ENCODE measurements at places on chromosomes 2 and 18.

DNA sequence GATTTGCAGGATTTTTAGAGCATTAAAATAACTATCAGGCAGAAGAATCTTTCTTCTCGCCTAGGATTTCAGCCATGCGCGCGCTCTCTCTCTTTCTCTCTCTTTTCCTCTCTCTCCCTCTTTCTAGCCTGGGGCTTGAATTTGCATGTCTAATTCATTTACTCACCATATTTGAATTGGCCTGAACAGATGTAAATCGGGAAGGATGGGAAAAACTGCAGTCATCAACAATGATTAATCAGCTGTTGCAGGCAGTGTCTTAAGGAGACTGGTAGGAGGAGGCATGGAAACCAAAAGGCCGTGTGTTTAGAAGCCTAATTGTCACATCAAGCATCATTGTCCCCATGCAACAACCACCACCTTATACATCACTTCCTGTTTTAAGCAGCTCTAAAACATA, 137.0 kb downstream of the MEIS1 start:
- no peak for DNase-seq

DNA sequence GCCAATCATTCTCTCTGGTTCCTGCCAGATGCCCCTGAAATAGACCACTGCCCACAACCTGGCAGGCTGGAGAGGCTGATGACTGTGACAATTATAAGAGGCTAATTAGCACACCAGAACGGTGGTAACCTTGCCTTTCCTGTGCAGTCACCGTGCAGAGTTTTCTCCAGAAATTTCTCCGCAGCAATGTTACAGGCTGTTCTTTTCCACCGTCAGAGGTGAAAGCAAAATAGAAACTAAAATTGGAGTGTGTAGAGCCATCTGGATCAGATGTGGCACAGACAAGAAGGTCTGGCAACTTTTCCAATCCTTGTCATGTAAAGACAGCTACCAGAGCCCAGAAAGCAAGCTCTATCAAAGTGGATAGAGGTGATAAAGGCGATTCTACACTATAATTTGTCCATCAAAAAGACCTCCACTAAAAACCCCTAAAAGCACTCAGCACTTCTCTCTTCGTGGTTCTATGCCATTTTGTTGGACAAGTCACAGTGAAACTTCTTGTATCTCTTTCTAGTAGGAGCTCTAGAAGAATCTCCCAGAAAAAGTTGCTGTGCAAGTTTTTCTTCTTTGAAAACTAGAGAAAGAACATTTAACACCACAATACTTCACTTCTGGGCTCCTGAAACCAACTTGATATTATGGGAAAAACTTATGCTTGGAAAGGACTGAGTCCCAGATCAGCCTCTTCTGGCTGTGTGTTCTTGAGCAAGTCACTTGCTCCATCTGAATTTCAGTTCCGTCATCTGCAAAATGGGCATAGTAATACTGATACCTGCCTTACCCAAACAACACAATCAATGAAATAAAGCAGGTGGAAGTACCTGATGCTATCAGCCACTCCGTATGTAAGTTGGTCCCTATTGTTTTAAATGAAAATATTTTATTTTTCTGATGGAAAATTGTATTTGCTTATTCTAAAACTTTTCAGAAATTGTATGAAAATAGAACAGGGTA, 295.6 kb upstream of the DLGAP1 start:
- DNase-seq: no peak

GRCh38 chr18:79935925-79936324, 15.5 kb downstream of the SLC66A2 start:
- no peak for DNase-seq

- no peak for DNase-seq
These were observed 125.9 kb downstream of the ACOXL start for GRCh38 chr2:110858135-110858725.

DNA sequence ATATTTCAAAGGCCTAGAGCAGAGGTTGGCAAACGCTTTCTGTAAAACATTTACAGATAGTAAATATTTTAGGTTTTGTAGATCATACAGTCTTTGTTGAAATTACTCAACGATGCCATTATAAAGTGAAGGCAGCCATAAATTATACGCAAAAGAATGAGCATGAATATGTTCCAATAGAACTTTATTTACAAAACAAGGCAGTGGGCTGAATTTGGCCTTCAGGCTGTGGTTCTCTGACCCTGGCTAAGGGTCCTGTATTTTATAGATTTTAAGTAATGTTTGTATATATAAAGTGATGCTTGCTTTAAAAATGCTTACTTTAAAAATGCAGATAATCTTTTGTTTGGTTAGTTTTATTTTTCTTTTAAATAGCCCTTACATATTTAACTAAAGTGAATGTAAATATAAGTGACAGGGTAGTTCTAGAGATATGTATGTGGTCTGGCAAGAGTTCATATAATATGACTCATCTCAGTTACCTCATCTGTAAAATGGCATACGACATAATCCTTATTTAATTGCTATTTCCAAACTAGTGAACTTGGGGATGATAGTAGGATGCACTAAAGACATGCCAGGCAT, 51.7 kb upstream of the ATP5MC3 start:
- DNase-seq: no peak

- DNase-seq: no peak
These were observed 19.1 kb downstream of the TRAK2 start for GRCh38 chr2:201432038-201432620.

GRCh38 chr2:189834059-189834458, 49.8 kb downstream of the PMS1 start:
- no peak for DNase-seq

GRCh38 chr18:76927223-76927725, 104.9 kb downstream of the ZNF236 start:
- no peak for DNase-seq

DNA sequence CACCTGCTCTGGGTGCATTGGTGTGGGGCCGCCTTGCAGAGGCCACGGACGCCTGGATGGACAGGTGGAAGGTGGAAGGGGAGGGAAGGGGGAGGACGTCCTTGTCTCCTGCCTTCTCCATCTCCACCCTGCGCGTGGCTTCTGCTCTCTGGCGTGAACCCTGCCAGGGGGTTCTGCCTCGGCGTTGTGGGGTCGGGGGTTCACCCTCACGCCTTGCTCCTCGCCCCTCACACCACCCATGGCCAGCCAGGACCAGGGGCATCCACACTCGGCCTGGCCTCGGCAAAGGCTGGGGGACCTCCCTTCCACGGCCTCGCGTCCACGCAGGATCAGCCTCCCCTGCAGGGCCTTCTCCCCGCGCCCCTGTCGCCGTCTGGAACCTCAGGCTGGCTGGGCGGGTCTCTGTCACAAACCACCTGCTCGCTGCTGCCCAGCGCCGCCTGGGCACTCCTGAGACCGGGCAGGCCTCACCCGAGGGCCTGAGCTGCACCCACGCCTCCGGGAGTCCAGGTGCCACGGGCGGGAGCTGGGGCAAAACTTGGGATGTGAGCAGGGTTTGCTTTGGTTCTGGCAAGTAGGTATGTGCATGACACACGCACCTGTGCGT, 655.9 kb downstream of the GALR1 start:
- DNase-seq: no peak

DNA sequence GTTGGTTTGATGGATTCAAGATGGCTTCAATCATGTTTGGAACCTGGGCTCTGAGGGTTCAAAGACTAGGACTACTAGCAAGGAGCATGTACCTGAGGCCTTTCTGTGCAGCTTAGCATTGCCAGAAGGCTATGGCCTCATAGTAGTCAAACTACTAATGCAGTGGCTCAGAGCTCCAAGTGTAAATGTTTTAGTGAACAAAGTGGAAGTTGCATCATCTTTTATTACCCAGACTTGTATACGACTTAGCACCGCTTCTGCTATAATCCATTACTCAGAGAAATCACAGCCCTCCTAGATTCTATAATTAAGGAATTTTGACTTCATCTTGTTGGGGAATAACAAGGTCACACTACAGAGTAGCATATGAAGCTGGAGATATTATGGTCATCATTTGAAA, 210.5 kb downstream of the ERBB4 start:
- no peak for DNase-seq

GRCh38 chr2:189248141-189248540, 68.6 kb upstream of the COL5A2 start:
- no peak for DNase-seq

GRCh38 chr2:67008155-67008554, 389.0 kb upstream of the ETAA1 start:
- no peak for DNase-seq

DNA sequence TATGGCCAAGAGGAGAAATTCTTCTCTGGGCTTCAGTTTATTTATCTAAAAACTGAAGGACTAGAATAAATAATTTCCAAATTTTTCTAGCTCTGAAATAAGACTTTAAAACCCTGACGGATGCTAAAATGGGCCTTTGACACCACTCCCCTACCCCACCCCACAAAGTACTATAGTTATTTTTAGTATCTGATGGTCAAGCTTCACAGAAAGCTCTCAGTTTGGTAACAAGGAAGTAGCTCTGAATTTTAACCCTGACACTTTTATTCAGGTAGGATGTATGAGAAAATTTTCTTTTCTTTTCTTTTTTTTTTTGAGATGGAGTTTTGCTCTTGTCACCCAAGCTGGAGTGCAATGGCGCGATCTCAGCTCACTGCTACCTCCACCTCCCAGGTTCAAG, 2.4 kb downstream of the RBKS start:
- DNase-seq: no peak

DNA sequence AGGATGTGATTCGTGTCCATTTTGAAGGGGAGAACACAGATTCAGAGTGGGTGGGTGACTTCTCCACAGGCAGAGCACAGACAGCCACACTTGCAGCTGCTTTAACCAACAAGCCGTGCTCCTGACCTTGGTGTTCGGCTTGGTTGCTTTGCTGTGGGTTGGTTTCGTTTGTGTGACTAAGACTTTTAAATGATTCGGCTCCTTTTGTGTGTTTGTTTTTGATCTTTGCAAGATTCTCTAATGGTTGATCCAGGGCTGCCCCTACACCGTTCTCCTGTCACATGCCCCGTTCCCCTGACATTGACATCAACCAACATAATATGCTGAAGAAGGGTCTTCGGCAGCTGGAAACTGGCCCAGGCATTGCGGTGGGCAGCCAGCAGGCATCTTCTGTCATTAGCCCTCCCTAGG, 95.9 kb upstream of the MBOAT2 start:
- DNase-seq: no peak

GRCh38 chr2:168025487-168026202, 221.8 kb downstream of the STK39 start:
- no peak for DNase-seq

- no peak for DNase-seq
These were observed 11.2 kb downstream of the CFAP210 start for GRCh38 chr2:169683054-169683424.

- no peak for DNase-seq
These were observed 531.9 kb downstream of the XIRP2 start for GRCh38 chr2:167420211-167420610.

Data from tibial nerve (tissue), 4 donors.